Activated CD8-positive, alpha-beta memory T cell treated with anti-CD3 and anti-CD28 coated beads for 24 hours (primary cell): ENCODE measurements at places on chromosomes 11 and 22.

DNA sequence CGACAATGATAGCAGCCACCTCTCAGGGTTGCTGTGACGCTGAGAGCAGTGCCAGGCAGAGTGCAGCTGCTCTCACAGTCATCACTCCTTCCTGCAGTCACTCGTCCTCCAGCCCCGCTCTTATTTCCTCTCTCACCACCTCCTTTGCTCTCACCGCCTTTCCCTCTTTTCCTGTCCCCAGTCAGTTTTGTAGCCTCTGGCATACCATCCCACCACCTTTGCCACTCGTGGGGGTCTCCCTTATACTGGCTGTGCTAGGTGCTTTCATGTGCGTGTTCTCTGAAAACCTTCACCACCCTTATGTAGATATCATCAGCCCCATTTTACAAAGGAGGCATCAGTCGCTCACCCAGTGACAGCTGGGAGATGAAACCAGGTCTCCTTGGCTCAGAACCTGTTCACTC, 19.3 kb upstream of the ST3GAL4 start:
- no peak for DNase-seq

GRCh38 chr11:67732045-67732787, 57.8 kb upstream of the ALDH3B2 start:
- peak; percentile 70 for DNase-seq

- DNase-seq = no peak
Measured at GRCh38 chr11:106156290-106156937, 79.0 kb downstream of the AASDHPPT start.

DNA sequence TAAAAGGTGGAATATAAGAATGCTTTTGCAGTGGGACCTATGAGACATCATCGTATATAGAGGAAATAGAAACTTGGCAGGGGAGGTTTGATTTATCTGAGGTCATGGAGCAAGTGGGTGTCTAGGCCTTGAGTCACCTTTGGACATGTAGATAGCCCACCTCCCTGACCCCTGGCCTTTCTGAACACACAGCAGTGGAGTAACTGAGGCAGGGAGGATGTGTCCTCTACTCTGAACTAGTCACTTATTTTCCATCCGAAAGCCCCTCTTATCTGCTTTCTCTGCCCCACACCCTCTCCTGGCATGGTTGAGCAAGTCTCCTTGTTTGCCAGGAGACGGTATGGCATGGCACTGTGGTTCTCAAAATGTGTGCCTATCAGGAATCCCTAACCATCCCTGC, 7.9 kb downstream of the CD82 start:
- no peak for DNase-seq

DNA sequence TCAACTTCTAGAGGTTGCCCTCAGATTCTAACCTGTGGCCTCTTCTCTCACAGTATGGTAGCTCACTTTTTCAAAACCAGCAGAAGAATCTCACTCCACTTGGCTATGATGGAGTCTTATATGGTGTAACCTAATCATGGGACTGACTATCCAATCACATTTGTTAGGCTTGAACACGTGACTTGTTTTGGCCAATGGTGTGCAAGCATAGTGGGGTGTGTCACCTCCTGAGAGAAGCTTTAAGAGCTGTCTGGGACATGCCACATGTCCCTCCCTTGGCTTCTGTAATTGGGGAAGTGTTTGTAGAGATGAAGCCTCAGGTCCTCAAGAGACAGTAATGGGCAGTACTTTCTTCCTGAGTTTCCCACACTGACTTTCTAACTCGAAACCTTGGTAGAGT, 12.8 kb upstream of the SMIM38 start:
- DNase-seq = no peak

DNA sequence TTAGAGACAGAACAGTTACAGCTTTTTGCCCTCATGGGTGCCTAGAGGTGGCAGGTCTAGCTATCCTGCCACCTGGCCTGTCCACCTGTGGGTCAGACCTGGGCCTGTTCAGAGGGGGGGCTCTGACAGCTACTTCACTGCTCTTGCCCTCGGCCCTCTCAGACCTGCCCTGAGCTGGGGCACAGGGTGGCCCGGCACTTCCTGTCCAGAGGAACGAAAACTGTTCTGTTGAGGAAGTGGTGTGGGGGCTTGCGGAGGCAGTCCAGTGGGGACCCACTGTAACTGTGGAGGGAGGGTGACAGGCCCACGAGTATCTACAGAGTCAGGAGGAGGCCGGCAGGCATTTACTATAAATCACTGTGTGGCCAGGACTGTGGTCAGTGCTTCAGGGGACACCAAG, 16.2 kb downstream of the TESMIN start:
- DNase-seq = no peak

GRCh38 chr11:57484141-57484710, 23.9 kb downstream of the RTN4RL2 start:
- DNase-seq = no peak

GRCh38 chr22:30649430-30650007, 13.9 kb downstream of the SLC35E4 start:
- peak; percentile 90 for DNase-seq
